CD4-positive, alpha-beta T cell treated with Interleukin-17A for 4 hours (primary cell): ENCODE measurements at places on chromosomes 6 and 20.
A peak's percentile ranks its signal among the peaks of the same experiment; 100 is the strongest.

DNA sequence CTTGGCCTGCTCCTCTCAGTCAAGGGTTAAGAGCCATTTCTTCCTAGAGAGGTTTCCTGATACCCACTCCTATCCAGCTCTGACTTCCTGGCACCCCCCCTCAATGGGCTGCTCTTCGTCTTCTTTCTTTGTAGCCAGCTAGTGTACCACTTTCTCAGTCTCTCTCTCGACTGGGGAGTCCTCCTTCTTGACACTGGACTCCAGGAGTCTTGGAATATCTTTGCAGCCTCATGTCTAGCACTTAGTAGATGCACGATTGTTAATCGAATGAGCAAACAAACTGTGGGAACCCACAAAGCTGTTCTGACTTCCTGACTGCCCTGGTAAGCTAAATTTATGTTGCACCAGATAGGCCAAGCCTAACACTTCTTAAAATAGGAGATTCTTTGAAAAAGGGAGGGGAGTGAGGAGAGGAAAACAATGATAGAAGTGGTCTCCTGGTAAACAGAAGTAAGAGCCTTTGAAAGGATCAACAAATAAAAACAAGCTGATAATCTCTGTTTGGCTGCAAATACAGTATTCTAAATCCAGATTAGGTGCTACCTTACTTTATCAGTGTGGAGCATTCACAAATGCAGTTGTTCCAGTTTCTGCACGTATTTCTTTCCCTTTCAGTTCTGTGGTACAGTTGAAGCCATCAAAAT, 160.1 kb upstream of the CITED2 start:
- DNase-seq, result peak; percentile 14

- DNase-seq, result no peak
Measured at GRCh38 chr6:37595859-37596258, 96.2 kb upstream of the CCDC167 start.

DNA sequence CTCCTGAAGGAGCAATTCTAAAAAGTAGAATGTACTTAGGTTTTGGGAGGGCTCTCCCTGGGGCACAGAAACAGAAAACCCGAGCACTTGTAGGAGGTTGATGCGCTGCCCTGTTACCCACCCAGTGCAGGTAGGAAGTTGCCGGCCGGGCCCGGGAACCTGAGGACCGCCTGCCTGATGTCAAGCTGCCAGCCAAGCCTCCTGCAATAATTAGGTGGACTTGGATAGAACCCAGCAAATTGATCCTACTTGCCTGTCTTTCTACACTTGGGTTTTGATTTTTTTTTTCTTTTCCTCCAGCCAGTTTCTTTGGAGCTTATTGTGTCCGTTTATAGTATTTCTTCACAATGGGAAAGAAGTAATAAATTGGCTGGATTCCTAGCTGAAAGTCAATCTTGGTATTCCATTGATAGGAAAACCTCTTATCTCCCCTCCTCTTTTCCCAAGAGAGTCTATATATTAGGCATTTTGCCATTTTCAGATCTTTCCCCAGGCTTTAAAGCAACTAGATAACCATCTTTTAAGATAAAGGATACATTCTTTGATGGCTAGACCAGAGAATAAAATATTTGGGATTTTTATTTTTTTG, 78.3 kb upstream of the FYN start:
- DNase-seq, result no peak

GRCh38 chr20:33474097-33474873, 15.6 kb upstream of the CBFA2T2 start:
- DNase-seq, result no peak

GRCh38 chr6:144338951-144339700, 54.0 kb downstream of the UTRN start:
- no peak for DNase-seq

DNA sequence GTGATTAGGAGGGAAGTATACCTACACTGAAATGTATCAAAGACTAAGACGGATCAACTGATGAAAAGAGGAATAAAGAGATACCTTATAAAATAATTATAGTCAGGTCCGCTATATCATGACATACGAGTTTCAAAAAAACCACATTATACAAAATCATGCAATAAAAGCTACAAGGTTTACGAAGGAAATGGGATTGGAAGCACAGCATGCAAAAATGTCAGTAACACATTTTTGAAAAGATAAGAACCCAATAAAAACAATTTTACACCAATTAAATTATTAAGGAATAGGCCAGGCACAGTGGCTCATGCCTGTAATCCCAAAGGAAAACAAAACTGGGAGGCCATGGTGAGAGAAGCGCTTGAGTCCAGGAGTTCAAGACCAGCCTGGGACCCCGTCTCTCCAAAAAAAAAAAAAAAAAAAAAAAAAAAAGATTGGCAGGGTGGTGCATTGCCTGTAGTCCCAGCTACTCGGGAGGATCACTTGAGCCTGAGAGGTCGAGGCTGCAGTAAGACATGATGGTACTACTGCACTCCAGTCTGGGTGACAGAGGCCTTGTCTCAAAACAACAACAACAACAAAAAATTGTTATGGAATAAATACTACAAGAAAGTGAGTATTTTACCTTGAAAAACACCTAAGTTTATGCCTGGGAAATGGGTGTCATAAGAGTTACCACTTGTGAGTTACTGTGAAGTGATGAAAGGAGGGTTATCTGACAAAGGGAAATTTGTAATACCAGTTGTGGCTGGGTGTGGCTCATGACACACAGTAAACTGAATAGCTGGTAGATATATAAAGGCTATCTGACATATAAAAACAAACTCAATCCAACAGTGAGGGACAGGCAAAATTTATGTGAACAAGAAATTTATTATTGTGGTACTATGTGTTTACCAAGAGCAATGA, 45.2 kb downstream of the RANBP9 start:
- DNase-seq, result peak; percentile 11

DNA sequence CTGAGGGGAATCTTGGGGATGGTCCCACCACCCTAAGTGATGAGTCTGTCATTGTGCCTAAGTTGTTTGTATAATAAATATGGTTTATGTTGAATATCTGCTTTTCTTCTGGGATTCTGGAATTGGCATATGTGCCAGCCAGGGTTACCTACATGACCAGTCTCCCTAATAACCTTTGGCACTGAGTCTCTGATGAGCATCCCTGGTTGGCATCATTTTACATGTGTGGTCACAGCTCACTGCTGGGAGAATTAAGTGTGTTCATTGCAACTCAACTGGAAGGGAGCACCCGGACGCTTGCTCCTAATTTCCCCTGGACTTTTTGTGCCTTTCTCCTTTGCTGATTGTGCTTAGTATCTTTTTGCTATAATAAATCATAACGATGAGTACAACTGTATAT, 8.1 kb downstream of the SMAP1 start:
- no peak for DNase-seq

DNA sequence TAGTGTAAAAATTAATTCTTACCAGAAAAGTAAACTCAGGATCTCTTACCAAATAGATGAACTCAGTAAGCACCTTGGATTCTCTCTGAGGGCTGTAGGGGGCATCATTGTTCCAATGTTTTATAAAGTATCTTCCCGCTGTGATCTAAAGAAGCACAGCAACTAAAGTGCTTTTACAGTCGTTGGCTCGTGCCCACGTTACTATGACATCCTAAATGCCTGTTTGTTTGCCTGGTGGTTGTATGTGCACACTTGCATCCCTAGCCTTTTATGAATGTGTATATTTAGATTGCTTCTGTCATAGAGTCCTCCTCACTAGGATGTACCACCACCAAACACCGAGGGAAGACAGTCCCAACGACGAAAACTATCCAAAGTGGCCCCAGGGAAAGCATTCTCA, 34.5 kb downstream of the SLX4IP start:
- peak; percentile 12 for DNase-seq

DNA sequence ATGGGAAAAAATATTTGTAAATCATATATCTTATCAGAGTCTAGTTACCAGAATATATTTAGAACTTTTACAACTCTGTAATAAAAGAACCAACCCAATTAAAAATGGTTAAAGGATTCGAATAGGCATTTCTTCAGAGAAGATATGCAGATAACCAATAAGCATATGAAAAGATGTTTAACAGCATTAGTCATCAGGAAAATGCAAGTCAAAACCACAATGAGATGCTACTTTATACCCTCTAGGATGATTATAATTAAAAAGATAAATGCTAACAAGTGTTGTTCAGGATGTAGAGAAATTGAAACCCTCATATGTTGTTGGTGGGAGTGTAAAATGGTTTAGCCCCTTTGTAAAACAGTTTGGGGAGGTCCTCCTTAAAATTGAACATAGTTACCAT, 94.1 kb downstream of the LRRC1 start:
- DNase-seq, result no peak

DNA sequence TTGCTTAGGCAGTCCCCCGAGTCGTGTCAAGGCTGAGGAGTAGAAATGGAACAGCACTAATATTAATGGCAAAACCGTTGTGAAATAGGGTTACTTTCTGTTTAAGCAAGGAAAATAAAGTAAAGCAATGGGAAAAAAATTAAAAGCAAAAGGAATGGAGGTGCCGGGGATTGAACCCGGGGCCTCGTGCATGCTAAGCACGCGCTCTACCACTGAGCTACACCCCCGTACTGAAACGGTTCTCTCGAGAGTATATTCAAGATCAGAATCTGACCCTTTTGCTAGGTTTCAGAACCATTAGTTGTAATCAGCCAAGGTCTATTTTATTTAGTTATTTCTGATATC, 85.5 kb downstream of the TRIM27 start:
- DNase-seq, result peak; percentile 73

GRCh38 chr6:13526727-13527670, 39.6 kb upstream of the GFOD1 start:
- peak; percentile 53 for DNase-seq

DNA sequence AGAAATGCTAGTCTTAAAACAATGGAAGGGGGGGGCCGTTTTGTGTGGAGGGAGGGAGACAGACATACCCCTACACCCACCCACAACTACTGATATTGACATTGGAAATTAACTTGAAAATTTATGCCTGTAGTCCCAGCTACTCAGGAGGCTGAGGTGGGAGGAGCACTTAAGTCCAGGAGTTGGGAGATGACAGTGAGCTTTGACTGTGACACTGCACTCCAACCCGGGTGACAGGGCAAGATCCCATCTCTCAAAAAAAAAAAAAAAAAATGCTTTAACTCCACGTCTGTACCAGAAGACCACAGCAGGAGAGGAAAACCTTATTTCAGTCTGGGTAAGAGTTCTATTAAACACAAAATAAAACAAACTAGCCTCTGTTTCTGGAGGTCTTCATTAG, 2.2 kb downstream of the TBC1D20 start:
- DNase-seq, result no peak

GRCh38 chr6:104572901-104573300, 286.8 kb downstream of the HACE1 start:
- DNase-seq, result no peak

- no peak for DNase-seq
Measured at GRCh38 chr6:13927203-13927602, 2.5 kb downstream of the RNF182 start.

GRCh38 chr6:166411271-166411670, 28.5 kb upstream of the MPC1 start:
- peak; percentile 46 for DNase-seq

GRCh38 chr20:23257848-23258746, 92.5 kb upstream of the NXT1 start:
- no peak for DNase-seq

- no peak for DNase-seq
Measured at GRCh38 chr6:47151232-47151898, 109.2 kb upstream of the ADGRF1 start.
